ENCODE measurements at places on chromosomes 5 and 9.

- no peak for DNase-seq
These were observed 132.1 kb upstream of the RAPGEF1 start for GRCh38 chr9:131872006-131872405.

- DNase-seq, result no peak
These were observed 49.2 kb downstream of the TIMD4 start for GRCh38 chr5:156913719-156914370.

GRCh38 chr9:38334234-38334633 lies 58.3 kb upstream of the ALDH1B1 start:
- DNase-seq, result no peak

- DNase-seq, result no peak
These were observed 22.6 kb downstream of the HRH2 start for GRCh38 chr5:175680463-175680862.

GRCh38 chr5:6043491-6044310 lies 334.6 kb downstream of the MED10 start:
- DNase-seq, result no peak
